ENCODE measurements at places on chromosomes 5 and 9.

DNA sequence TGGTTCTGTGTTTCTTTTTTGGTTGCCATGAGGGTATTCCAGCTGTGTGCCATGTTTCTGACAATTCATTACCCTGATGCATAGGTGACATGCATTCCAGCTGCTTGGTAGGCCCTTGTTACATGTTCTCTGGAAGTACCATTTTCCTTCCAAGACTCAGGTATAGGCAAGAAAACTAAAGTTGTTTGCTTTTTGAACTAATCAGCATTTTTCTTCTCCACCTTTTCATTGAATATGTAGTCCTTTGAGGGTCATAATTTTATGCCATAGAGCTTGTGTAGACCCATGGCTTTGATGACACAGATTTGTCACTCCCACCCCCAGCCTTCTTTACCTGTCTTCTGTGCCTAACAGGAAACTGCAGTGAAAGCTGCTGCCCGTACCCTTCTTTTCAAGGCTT is 339.2 kb downstream of the MED10 start:
- DNase-seq, result no peak

- no peak for DNase-seq
Measured at GRCh38 chr9:135945969-135946368, 15.2 kb downstream of the UBAC1 start.

DNA sequence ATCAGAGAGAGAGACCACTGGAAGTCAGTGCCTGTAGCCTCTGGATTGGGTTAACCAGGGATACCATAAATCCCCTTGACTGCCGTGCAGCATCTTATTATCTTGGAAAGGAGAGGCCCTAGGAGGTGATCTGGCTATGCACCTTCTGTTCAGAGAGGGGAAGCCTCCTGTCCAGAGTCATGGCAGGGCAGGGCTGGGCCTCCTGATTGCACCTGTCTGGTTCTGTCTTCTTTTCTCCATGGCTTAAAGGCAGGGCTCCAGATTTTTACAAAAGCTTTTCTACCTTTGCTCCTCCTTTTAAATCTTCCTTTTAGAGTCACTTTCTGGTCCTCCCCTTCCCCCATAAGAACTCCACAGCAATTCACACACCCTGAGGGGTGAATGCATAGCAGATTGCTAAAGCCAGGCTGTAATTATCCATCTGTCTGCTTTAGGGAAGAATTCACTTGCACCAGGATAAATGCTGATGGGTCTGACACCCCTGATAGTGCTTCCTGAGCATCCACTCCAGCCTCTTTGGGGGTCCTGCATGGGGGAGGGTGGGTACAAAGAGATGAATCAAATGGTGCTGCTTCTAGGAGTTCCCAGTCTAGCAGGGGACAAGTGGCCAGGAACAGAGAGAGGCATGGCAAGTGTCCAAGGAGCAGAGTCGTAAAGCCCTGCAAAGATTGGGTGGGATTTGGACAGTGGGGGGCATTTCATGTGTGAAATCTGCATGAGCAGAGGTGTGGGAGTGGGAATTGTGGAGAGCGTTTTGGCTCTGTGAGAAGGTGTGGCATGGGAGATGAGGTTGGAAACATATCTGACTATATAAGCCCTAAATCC is 141.3 kb upstream of the ALDH1B1 start:
- DNase-seq, result no peak

DNA sequence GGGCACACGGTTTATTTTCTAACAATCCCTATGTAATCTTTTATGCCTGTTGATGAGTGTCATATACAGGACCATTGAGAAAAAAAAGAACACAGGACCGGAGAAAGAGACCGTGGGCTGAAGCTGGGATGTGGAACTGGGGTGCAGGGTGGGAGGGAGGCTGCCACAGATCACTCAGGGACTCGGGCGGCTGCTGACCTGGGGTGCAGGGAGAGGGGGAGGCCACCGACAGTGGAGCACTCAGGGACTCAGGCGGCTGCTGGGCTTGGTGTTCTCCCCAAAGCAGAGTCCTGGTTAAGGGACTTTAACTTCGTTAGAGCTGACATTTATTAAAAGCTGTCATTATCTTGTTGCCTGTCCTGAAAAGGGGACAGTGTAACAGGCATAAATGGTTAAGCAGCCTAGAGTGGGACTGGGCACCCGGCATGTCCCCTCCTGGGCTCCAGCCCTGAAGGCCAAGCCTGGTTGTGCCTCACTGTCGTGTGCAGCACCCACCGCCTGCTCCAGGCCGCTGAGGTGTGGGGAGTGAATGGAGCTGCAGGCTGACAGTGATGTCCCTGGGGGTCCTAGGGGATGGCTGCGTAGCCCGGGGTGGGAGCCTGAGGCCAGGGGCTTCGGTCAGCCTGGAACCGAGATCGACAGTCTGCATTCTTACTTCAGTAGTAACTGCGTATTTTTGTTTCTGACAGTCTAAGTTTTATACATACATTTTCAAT is 14.0 kb downstream of the NDUFS6 start:
- DNase-seq, result no peak

GRCh38 chr5:44862808-44863207 is 54.1 kb downstream of the MRPS30 start:
- no peak for DNase-seq

DNA sequence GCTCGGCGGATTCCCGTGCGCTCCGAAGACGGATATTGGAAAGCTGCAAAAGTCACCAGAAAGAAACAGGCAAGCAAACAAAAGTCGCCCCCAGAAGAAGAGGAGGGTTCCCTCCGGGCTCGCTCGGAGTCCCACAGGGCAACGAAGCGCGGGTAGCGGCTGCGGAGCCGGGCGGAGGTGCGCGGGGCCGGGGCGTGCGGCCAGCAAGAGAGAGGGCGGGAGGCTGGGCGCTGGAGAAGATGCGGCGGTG is at the start of gene FBN2:
Gene FBN2, minus strand, starts transcription at position 246 of the 250 bp plus-strand sequence. CDS start 642 bp downstream, outside the sequence.
- DNase-seq, result no peak

- DNase-seq, result no peak
Measured at GRCh38 chr9:133818444-133818843, 80.3 kb upstream of the SARDH start.

DNA sequence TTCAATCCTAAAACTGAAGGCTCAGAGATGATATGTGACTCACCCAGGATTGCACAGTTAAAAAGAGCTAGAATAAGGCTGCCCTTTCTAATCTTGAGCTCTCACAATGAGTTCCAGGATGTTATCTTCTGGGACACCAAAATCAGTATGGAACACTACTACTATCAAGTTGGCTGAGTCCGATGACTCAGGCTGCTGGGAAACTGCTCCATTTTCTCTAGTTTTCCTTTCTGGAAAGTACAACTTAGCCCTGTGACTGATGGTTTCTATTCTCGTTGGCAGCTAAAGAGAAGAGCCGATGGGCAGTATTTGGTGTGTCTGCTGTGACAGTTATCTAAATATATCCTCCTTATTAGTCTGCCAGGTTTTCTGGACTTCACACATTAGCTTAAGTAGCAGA is 37.9 kb upstream of the DPYSL3 start:
- DNase-seq, result no peak

DNA sequence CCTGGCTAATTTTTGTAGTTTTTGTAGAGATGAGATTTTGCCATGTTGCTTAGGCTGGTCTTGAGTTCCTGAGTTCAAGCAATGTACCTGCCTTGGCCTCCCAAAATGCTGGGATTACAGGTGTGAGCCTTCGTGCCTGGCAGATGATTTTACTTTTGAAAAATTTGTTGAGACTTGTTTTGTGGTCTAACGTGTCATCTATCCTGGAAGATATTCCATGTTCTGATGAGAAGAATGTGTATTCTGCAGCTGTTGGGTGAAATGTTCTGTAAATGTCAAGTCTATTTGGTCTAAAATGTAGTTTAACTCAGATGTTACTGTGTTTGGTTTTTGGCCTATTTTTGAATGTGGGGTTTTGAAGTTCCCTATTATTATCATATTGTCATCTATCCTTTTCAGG is 145.6 kb downstream of the XRCC4 start:
- DNase-seq, result no peak

DNA sequence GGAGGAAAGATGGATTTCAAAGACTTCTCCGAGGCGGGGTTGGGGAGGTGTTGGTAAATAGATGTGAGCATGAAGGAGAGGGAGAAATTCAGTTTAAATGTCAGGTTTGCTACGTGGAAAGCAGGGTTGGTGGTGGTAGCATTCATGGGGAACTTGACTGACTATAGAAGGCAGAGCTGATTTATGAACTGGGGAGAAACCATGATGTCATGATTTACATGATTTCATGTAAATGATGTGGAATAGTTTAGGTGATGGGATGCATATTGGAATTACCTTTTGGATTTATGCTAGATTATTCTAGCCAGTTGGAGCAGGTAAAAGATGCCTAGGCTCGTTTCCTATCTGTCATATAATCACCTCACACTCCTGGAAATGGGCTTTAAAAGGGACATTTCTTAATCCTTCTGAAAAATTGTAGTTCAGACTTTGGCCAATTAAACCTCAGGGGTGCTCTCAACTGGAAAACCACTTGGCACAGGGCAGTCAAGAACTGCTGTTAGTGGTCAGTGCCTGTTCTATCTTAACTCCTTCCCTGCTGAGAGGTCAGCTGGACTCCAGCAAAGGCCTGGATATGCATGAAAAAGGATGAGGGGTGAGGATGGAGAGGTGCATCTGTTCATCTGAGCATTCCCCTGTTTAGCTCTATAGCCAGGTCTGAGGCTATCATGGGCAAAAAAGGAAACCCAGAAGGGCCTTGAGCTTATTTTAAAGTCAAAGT is 50.1 kb upstream of the BASP1 start:
- no peak for DNase-seq

DNA sequence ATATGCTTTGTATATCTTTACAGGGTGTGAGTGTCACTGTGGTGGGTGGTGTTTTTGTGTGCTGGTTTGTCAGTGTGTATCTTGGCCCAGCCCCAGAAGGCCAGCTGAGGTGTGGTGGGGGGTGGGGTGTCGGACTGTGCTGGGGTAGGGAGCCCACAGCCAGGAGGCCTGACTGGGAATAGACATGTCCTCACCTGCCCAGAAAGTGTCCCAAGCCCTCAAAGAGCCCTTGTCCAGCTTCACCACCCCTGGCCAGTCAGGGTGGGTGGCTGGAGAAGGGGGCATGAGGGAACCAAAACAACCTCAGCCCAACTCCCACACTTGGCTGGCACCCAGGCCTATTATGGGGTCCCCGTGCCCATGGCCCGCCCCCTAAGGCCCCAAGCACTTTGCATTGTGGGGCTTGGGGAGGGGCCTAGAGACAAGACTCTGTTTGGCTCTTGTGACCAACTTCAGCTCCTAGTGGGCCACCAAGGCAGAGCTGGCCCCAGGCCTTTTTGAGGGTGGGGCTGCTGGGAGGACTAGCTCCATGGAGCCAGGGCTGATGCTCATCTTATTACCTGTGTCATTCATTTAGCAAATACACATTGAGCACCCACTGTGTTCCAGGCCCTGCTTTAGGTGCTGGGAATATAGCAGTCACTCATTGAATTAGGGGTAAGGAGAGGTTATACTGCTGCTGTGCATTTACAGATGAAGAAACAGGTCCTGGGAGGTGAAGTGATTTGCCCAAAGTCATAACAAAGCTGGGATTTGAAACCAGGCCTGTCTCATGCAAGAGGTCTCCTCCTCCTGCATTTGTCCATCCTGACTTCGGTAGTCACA is 56.2 kb upstream of the PSD2 start:
- DNase-seq, result no peak

DNA sequence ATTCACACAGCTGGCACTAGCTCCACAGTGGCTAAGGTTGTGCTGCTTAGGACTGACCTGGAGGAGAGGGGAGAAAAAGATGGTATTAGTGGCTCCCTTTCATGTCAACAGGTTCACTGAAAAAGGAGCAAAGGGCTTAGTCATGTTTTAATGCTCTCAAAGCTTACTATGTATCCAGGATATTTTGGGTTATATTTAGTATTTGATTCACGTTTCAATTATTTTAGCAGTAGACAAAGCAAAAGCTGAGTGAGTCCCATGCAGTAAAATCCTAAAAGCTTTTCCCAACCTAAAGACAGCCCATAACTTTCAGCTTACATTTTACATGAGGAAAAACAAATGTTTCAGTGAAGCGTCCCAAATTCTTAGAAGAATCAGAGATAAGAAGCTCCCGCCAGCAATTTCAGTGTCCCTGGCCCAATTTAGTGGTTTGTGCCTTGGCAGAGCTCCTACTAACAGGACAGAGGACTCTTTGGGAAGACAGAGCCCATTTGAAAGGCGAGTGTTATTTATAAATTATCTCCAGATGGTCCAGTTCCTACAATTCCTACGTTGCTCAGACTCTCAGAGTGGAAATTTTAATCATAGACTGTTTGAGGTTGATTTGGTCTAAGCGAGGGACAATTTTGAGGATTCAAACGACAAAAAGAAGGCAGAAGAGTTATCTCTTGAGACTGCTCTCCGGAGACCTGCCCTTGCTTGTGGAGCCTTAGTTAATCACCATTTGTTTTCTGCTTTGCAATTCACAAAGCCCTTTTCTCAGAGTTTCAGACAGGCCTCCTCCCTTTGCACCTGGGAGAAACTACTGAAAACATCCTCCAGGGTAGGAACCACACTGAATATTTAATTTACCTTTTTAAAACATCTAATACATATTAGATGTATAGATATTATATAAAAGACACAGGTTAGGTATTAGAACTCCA is 225.0 kb upstream of the ANKRD55 start:
- DNase-seq, result no peak

DNA sequence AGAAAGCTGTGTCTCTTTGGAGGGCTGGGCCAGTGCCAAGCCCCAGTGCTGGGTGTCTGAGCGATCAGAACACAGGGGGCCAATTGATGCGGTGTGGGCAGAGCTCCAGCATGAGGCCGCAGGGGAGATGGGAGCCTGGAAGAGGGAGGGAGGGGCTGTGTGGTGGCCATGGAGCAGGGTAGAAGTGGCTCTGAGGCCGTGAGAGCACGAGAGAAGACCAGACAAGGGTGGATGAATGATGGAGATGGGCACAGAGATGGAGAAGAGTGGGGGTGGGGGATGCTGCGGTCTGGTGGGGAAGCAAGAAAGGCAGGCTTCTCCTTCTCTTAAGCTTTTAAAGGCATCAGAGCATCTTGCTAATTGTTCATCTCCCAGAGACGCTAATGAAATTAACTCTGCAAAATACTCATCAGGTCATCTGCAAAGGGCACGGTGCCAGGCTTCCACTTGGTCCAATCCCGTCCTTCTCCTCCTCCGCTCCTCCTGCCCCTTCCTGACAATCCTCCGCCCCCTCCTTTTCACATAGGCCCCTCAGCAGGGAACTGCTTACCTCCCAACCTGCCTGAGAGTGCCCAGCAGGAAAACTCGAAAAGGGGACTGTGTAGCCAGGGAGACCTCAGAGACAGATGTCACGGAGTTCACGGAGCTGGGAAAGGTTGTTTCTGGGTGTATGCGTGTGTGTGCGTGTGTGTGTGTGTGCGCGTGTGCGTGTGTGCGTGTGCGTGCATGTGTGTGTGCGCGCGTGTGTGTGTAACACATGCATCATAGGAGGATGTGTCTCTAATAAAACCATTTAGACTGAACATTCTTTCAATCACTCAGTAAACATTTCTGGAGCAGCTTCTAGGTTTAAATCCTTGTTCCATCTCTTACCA is 7.1 kb upstream of the UNC5A start:
- DNase-seq, result no peak

- no peak for DNase-seq
Measured at GRCh38 chr5:172178301-172178987, 9.6 kb downstream of the STK10 start.

DNA sequence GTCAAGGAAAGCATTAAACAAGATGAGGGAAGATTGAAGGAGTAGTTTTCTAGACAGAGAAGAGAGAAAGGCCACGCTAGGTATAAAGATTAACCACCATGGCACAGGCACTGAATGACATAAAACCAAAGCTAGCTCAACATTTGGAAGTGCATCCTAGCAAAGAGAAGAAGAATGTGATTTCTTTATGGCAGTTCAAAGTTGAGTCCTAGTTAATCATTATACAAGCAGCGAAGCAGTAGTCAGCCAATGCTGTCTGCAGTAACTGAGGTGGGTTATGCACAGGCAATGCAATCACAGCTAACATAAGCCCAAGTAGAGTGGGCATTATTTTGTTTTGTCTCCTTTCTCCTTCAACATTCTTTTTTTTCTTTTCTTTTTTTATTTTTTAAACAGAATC is 24.0 kb upstream of the ANKRD31 start:
- DNase-seq, result no peak

- DNase-seq, result no peak
Measured at GRCh38 chr5:136023958-136024541, 4.7 kb upstream of the TGFBI start.

Data from effector memory CD8-positive, alpha-beta T cell (primary cell).